Activated CD4-positive, alpha-beta T cell treated with anti-CD3 and anti-CD28 coated beads, Interleukin-2, amount 50 U/mL, for 48 hours (primary cell): ENCODE measurements at places on chromosomes 12 and 14.

GRCh38 chr14:70525691-70526090 is 9.1 kb downstream of the ADAM20 start:
- no peak for DNase-seq

DNA sequence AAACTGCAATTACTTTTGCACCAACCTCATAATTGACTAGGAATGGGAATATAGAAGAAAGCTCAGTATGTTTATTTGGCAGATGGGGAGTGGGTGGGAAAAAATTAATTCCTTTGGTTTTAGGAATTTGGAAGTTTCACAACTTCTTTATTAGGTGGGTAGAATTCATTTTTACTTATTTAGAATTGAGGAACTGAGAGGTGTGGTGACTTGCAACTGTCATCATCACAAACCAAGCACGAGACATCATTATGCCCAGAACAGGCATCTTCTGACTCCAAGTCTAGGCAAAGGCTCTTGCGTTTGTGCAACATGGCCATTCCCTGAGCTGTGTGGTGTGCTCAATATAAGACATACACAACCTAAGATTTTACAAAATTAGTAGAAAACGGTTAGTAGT is 380.0 kb downstream of the ATP23 start:
- DNase-seq, result no peak

GRCh38 chr14:63453443-63453936 is 89.7 kb downstream of the PPP2R5E start:
- no peak for DNase-seq

DNA sequence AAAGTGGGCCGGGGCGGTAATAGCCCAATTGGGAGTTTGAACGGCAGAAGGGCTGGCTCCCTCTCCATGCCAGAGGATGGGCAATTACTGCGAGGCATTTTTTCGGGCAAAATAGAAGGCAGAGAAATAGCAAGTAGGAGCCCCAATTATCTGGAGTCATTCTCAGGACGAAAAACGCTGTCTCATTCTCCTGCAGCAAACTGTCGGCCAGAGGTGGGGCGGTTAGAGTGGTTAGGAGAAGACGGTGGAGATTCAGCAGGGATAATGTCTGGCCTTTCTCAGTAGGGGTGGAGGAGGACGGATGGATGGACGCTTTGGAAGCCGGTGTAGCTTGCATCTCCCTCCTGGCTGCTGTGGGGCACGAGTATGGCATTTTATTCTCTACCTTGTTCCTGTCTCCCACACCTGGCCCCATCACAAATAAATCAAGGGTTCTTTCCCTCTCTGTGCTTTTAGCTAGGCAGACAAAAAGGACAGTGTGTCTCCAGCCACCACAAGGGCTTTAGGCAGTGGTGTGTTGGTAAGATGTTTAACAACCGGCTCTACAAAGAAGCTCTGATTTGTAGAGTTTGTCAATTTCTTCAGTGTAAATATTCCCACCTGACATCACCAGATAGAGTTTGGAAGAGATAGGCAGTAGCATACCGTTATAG is 140.5 kb upstream of the LHX5 start:
- DNase-seq, result no peak

GRCh38 chr12:92253301-92253700 is 107.7 kb upstream of the BTG1 start:
- DNase-seq, result no peak

DNA sequence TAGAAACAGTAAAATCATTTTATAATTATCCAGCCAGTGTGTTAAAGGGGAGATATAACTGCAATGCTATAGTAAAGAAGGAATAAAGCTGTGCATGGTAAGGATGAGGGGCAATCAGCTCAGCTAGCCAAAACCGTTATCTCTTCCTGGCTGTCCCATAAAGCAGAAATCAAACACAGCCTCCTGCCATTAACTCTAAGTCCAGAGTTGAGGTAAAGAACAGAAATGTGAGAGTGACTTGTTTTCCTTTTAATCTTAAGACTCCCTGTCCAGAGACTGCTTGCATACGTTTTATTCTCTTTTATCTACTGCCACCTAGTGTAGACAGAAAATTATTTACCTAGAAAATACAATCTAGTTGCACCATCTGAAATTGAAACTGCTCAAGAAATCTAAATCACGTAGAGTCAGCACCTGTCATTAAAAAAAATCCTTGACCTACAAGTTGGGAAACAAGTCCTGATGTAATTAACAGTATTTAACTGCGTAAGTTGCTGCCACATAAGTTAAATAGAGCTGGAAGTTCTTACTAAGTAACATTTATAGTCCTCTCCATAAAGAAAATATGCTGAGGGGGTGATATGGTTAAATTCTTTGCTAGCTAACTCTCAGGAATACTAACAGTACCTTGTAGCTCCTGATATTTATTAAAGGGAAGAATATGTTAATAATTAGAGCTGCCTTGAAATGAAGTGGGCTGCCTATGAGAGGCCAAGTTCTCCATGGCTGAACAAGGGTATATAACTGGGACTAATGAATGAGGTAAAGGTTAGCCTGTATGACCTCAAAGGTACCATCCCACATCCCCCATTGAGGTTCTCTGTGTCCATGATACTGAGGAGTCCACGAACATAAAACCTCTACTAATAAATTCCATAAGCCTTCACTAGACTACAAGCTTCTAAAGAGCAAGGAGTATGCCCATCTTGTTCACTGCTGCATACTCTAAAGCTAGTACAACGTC is 62.7 kb downstream of the GALNT4 start:
- DNase-seq, result no peak
